ENCODE measurements at places on chromosomes 4 and X.

DNA sequence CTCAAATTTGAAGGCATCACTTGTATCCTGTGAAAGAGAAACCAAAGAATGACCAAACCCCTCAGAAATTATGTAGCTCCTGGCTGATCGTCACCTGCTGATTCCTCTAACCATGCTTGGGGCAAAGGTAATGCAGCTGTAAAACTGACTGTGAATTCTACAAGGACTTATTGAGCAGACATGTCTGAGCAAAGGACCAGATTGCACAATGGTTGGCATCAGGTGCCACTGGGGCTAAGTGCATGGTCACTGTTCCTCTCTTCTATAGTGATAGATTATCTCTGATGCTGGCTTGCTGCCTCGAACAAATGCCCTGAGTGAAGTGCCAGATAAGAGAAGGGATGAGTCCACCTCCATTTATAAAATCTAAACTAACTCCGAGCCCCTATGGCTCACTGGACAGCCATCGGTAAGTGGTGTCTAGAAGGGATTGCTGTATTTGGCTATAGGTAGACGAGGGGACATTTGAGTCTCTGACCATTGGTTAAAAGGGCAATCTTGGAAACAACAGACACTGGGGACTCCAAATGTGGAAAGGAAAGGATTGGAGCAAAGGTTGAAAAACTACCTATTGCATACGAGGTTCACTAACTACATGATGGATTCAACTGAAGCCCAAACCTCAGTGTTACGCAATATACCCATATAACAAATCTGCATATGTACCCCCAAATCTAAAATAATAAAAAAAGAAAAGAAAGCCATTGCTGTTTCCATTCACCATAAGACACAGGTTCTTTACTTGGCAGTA, 110.7 kb upstream of the IGSF1 start:
- DNase-seq, result no peak

- DNase-seq, result no peak
These were observed 102.7 kb downstream of the TRAM1L1 start for GRCh38 chr4:116982656-116983055.

- DNase-seq, result no peak
These were observed 26.0 kb downstream of the MANBA start for GRCh38 chr4:102734591-102735385.

DNA sequence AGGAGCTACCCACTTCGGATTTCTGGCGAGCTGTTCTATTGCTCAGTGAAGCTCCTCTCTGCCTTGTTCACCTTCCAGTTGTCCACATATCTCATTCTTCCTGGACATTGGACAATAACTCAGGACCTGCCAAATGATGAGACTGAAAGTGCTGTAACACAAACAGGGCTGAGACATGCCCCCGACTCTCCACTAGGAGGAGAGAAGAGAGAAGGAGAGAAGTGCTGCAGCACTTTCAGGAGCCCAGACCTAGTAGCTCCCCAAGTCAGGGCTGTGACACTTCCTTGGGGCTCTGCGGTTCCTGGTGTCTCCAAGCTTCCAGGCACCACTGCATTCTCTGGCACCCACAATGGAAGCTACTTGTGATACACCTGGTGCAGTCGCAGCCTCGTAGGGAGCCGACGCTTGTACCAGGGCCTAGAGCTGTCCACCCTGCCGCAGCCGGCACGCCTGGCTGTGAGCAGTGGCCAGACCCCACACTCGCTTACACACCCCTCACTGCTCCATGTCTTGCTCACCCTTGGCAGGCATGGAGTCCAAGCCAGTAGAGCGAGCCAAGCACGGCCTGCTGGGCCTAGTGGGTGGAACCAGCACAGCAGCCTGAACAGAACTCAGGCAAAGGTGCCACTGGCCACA, 234.9 kb downstream of the TECRL start:
- DNase-seq, result no peak

DNA sequence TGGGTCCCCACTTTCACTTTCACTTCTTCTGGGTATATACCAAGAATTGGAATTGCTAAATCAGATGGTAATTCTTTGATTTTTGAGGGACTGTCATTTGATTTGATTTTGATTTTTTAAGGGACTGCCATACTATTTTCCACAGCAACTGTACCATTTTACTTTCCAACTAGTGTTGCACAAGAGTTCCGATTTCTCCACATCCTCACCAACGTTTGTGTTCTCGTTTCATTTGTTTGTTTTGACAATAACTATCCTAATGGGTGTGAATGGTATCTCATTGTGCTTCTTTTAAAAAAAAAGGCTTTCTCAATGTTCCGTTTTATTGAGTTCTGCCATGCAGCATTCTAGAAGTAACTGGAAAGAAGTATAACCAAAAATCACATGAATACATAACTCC, 62.6 kb downstream of the C4orf46 start:
- DNase-seq, result no peak

DNA sequence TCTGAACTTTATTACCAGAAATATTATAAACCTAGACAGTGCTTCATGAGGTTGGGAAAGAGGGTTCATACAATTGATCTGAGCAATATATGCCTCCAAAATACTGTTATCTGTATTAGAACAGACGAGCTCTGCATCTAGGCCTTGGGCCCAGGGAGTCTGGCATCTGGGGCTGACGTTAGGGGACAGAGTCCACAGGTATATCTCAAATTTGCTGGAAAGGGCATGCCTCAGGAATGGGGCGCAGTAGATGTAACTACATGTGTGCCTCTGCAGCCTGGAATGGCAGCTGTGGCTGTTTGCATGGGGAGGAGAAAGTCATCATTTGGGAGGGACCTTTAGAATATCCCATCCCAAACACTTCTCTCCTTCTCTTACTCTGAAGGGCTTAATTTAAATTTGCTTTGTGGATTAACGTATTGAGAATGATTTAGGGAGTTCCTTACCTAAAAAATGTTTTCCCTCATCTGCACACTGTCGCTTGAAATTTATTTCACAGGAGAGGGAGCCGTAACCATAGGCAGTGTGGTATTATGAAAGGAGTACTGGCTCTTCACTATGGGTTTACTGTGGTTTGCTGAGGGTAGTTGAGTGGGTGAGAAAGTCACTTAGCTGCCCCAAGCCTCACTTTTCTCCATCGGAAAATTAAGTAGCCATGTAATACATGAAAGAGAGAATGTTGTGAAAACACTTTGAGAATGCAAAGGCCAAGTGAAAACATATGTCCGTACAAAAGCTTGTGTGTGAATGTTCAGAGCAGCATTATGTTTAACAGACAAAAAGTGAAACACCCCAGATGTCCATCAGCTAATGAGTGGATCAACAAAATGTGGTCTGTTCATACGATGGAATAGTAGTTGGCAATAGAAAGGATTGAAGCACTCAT, 5.9 kb downstream of the ADD1 start:
- no peak for DNase-seq

- DNase-seq, result no peak
These were observed 1.8 kb upstream of the GABRQ start for GRCh38 chrX:152635941-152636340.

DNA sequence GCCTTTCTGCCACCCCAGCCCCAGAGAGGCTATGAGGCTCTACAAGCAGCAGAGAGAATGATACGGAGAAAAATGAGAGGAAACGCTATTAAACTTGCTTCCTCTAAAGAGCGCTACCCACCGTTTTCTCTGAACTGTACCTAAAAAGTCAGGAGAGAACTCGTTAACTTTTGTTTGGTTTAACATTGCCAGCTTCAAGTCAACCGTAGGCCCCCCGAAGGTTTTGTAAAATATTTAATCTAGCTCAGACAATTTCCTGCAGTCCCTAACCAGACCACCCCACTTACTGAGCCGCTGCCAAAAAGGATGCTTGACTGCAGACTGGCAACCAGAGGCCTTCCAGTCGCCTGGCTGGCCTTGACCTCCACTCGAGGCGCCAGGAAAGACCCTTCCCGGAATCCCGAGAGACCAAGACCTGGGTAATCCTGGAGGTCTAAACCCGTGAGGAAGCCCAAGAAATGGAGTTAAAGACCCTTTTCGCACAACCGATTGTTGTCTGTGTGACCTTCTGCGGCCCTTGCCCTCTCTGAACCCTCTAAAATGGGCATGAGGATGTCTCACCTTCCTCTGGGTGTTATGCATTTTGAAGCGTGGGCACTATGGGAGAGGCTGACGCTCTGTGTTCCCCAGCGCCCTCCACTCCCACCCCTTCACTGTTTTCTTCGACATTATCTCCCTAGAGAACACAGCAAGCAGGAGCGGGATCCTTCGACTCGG, 86.3 kb downstream of the BCOR start:
- no peak for DNase-seq

DNA sequence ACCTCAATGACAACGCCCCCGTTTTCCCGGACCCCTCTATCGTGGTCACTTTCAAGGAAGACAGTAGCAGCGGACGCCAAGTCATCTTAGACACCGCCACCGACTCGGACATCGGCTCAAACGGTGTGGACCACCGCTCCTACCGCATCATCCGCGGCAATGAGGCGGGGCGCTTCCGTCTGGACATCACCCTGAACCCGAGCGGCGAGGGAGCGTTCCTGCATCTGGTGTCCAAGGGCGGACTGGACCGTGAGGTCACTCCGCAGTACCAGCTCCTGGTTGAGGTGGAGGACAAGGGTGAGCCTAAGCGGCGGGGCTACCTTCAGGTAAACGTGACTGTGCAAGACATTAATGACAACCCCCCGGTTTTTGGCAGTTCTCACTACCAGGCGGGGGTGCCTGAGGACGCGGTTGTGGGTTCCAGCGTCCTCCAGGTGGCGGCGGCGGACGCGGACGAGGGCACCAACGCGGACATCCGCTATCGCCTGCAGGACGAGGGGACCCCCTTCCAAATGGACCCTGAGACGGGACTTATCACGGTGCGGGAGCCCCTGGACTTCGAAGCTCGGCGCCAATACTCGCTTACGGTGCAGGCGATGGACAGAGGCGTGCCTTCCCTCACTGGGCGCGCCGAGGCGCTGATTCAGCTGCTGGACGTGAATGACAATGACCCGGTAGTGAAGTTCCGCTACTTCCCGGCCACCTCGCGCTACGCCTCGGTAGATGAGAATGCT, 2.2 kb downstream of the FAT4 start:
- no peak for DNase-seq

- DNase-seq, result no peak
These were observed 23.4 kb downstream of the BEX3 start for GRCh38 chrX:103399744-103400143.

DNA sequence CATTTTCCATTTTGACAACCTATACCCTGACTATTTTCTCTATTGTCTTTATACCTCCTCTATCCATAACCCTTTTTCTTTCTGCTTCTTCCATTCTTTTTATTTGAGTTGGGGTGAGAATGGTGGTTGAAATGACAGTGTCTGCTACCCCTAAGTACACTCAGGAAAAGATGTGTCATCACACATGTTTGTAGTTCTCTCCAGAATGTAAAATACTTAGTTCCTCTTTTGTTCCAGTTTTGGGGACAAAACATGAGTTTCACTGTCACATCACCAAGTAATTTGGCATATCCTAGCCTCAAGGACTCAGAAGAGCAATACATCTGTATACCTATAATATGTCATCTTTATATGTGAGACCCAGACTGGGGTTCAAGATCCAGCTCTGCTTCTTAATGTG, 90.3 kb downstream of the COMMD8 start:
- DNase-seq, result no peak

GRCh38 chrX:19697416-19697815, 182.1 kb upstream of the MAP3K15 start:
- no peak for DNase-seq

- no peak for DNase-seq
These were observed 137.2 kb upstream of the ETNPPL start for GRCh38 chr4:108900018-108900580.

GRCh38 chr4:95141361-95141760, 383.6 kb downstream of the BMPR1B start:
- DNase-seq, result no peak

Data from activated T-helper 2 cell treated with anti-CD3 and anti-CD28 coated beads, Interferon-gamma antibody, Interleukin-2, Interleukin-4, amounts not matched to agents 10 μg/mL and 5 μg/mL and 100 μg/mL, durations not matched to agents 14 hours and 24 hours and 36 hours (primary cell).